Suppressor macrophage (primary cell): ENCODE measurements at places on chromosomes 6 and 20.
A peak's percentile ranks its signal among the peaks of the same experiment; 100 is the strongest.

- DNase-seq = no peak
These were observed 123.4 kb upstream of the AFDN start for GRCh38 chr6:167703347-167703746.

GRCh38 chr20:17680836-17681725 is 961 bp downstream of the RRBP1 start:
- peak; percentile 96 for DNase-seq

GRCh38 chr20:38970302-38970701 is 8.2 kb downstream of the DHX35 start:
- no peak for DNase-seq

- no peak for DNase-seq
These were observed 6.9 kb upstream of the KIF16B start for GRCh38 chr20:16580147-16580546.

DNA sequence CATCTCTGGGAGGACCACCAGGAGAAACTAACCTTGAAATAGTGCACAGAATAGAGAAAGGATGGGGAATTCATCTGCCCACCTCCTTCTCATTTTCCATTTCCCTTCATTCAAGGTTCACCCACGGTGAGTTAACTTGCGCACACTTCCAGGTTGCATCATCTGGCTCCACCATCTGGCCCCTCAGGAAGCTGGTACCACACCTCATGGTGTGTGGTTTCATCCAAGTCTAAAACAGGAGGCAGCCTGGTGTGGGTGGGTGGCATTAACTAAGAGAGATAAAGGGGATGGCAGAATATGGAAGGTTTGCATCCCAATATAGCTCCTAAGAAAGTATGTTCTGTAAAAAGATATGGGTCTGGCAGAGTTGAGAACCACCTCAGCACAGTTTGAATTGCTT is 3.8 kb downstream of the ZNF334 start:
- DNase-seq = no peak

GRCh38 chr6:4606821-4607704 is 169.1 kb upstream of the CDYL start:
- no peak for DNase-seq

DNA sequence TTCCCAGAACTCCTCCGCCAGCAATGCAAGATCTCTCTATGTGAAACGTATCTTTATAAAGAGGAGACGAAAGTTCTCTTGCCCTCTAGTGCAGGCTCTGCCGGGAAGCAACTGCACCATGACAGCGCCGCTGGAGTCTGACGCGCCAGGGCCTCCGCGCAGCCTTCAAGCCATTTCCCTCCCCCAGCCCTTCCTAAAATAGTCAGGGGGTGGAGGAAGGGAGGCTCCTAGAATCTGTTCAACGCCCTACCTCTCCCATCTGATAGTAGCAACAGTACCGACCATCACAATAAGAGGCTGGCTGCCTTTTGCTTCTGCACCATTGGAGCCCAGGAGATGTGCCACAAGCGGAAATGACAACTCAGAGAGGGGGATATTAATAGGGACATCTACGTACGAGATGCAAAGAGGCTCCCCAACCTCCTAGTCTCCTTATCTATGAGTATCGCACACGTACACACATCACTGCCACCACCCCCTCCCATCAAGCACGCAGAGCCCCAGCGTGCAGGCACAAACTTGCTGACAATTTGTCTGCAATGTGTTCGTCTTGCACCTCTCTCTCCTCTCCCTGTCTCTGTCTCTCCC is 1.0 kb downstream of the SYNE1 start:
- DNase-seq = peak; percentile 38

GRCh38 chr6:117326396-117326795 is 61.0 kb downstream of the VGLL2 start:
- no peak for DNase-seq

GRCh38 chr6:53476964-53477363 is 67.9 kb downstream of the GCLC start:
- DNase-seq = no peak

- DNase-seq = no peak
These were observed 35.2 kb downstream of the ALDH5A1 start for GRCh38 chr6:24529985-24530384.

DNA sequence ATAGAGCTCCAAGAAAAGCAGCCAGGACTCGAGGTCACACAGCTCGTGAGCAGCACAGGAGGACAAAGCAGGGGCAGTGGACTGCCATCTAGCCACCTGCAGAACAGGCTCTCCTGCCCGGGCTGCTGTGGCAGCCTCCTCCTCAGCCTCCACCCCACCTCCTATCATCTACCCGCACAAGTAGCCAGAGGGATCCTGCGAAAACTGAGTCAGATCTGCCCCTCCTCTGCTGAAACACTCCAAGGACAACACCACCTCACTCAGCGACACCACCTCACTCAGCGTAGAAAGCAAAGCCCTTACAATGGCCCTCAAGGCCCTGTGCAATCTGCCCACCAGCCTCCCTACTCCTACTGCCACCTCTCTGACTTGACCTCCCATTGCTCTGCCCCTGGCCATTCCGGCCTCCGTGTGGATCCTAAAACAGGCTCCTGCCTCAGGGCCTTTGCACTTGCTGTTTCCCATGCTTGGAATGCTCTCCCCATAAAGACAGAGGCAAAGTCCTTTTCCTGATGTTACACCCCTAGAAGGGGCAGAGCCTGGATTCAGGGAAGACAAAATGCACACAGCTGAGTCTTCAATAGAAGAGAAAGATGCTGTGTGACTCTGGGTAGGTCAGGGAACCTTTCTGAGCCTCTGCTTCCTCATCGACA is 19.3 kb downstream of the PREX1 start:
- no peak for DNase-seq

GRCh38 chr20:62977613-62978560 is 25.4 kb downstream of the SLC17A9 start:
- peak; percentile 16 for DNase-seq

GRCh38 chr20:20206788-20207187 is 154.5 kb downstream of the CFAP61 start:
- no peak for DNase-seq

GRCh38 chr20:52824494-52825216 is 147.5 kb upstream of the TSHZ2 start:
- no peak for DNase-seq
